Renal cortical epithelial cell (primary cell): ENCODE measurements at places on chromosomes 5 and 9. TPM values are rescaled to one million over a fixed set of nuclear protein-coding genes. Genes with fewer than 3 reads are reported as not detected.

DNA sequence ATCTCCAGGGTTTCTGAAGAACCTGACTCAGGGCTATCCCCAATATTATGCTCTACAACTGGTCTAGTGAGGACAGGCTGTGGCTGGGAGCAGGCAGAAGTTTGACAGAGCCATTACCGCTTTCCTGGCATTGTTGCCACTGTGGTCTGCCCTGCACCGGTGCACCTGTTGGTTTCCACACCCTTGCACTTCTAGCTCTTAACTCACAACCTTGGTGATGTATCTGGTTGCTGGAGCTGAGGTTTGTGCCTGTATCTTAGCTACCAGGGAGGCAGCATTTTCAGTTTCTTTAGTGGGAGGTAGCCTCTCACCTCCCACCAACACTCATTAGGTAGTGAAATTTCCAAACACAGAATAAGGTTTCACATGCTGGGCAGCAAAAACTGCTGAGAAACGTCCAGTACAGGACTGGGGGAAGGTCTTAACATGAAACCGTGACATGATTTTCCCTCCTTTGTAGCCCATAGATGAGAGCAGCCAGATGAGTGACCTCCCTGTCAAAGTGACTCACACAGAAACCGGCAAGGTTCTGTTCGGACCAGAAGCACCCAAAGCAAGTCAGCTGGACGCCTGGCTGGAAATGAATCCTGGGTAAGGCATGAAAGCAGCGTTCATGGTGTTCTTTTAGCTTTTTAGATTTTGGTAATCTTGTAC lies 57.7 kb downstream of the SMARCA2 start:
- DNase-seq: no peak

PCDHB10 gene
- total RNA-seq: 0.35 and 0.85 TPM in 2 replicates

- DNase-seq: no peak
Measured at GRCh38 chr5:14226992-14227391, 83.8 kb downstream of the TRIO start.

- DNase-seq: peak; percentile 13
Measured at GRCh38 chr9:86531273-86531970, 177.2 kb upstream of the TUT7 start.

INSL4 gene
- not detected in 2 replicates for total RNA-seq

GRCh38 chr5:114097570-114097969 lies 264.3 kb upstream of the KCNN2 start:
- no peak for DNase-seq

DNA sequence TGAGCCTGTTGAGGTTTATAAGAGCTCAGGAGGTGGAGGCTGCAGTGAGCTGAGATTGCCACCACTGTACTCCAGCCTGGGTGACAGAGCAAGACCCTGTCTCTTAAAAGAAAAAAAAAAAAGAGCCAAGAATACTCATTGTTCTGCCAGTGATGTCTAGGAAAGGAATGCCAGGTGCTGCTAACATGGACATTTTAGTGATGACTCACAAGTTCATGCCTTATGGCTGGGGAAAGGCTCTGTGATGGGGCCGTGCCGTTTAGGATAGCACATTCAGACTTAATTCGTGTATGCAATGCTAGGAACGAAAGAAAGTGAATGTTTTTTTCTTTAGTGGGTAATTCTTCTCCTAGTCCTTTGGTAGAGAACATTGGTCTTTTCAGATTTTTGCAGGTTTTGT lies 134.2 kb downstream of the ARHGAP26 start:
- DNase-seq: peak; percentile 87

GRCh38 chr5:27267209-27267824 lies 228.9 kb upstream of the CDH9 start:
- DNase-seq: no peak

DNA sequence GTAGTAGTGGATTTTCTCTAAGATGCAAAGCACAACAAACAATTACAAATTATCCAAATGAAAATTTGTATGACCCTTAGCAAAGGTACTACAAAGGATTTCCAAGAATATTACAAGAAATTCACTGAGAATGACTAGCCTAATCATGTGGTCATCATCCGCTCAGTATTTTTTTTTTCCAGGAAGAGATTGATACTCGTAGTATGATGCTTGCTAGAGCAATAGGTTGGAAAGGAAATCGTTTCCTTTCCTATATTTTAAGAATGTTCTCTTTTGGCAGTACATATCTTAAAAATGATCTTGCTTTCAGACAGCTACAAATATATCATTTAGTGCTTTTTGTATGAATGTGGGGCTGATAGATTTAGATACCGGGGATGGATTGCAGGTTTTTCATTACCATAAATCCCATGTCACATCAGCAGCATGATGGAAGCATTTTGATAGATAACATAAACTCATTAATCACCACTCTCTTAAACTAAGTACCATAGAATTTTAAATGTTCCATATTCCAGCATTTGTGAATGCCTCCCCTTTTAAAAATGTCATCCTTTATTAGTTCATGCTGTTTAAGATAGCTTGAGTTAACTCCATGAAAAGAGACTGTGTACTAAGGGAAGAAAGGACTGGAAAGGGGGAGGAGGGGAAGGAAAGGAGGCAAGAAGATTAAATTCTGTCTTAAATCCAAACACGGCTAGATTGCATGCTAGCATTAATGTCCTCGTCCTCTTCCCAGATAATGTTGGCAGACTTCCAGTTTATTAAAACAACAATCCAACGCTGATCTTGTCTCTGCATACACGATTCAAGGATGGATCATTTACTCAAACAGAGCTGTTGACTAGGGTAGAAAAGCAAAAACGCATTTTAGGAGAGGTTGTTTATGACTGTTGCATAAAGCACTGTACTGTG lies 311.7 kb upstream of the ZNF608 start:
- DNase-seq: no peak

DNA sequence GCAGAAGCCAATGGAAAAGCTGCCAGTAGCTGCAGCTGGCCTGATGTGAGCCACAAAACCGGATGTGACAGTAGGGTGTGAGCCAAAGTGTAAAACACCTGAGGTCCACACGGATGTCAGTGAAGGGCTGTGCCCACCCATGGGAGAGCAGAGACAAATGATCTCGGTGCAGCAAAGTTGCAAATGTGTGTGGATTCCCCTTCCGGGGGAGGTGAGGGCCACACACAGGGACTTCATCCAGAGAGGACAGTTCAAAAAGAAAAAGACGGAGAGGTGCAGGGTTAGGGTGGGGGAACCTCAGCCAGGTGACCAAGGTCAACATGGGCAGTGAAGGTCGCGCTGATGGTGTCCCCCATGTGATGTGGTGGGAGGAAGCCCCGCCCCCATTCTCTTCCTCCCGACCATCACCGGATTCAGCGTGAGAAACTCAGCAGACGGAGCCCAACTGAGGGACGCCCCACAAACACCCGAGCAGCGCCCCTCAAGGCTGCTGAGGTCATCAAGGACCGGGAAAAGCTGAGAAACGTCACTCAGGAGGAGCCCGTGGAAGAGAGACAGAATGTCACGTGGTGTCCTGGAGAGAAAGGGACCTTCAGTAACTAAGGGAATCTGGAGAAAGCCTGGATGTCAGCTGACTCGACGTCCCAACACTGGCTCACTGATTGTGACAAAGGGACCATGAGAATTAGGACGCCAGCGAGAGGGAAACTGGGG lies 11.4 kb upstream of the PTGDS start:
- no peak for DNase-seq

GRCh38 chr5:51632793-51633192 lies 249.5 kb downstream of the ISL1 start:
- no peak for DNase-seq

- no peak for DNase-seq
Measured at GRCh38 chr5:135395451-135395850, 3.6 kb downstream of the MACROH2A1 start.

- DNase-seq: no peak
Measured at GRCh38 chr5:125227333-125228095, 481.1 kb upstream of the ZNF608 start.

- peak; percentile 38 for DNase-seq
Measured at GRCh38 chr9:87063871-87064270, 116.6 kb upstream of the GAS1 start.

PDZD2 gene
- 6.6 and 14.2 TPM in 2 replicates for total RNA-seq

DNA sequence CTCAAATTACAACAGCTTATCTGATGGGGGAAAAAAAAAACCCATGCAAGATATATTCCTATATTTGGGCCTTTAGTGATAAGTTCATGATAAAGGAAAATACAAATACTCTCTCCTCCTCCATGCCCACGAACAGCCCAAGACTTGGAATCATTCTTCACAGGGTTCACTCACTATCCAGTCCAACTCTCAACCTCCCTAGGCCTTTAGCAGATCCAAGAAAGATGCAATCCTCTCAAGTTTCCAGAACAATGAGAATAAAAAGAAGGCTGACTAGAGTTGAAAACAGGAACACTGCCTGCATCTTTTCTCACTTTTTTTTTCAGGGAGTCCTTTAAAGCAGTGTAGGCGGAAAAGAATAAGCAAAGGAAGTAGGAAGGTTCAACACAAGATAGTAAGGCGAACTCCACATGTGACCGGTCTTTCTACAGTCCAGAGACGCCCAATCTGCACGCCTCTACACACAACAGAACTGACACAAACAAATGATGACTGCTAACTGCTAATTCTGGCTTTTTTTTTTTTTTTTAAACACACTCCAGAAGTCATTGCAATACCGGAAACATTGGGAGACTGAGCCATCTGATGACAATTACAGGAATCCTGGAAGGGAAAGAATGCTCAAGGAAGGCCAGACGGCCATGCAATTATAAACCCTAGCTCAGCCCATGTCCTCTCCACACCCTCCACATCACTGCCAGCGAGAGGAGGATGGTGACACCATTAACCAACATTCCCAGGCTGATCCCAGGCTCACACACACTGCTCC lies 75.4 kb downstream of the BNC2 start:
- no peak for DNase-seq

DNA sequence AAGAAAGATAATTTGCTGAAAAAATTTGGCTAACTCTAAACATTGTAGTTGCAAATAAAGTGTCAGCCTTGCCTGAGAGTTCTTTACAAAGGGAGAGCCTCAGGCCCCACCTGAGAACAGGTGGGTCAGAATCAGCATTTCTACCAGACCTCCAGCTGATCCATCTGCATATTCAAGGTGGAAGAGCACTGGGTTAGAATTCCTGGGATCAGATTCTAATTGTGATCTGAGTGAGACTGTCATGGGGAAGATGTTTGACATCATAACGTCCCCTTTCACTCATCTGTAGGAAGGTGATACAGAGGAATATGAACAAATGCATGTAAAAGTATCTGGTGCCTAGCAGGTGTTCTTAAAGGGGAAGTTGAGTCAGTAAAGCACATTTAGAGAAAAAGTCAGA lies 54.6 kb downstream of the FBXL7 start:
- no peak for DNase-seq

- no peak for DNase-seq
Measured at GRCh38 chr9:134210511-134210907, 46.1 kb upstream of the RNU6ATAC start.

SIT1 gene
- total RNA-seq: not detected in 2 replicates

OTULINL gene
- 0.94 and 1.0 TPM in 2 replicates for total RNA-seq

DNA sequence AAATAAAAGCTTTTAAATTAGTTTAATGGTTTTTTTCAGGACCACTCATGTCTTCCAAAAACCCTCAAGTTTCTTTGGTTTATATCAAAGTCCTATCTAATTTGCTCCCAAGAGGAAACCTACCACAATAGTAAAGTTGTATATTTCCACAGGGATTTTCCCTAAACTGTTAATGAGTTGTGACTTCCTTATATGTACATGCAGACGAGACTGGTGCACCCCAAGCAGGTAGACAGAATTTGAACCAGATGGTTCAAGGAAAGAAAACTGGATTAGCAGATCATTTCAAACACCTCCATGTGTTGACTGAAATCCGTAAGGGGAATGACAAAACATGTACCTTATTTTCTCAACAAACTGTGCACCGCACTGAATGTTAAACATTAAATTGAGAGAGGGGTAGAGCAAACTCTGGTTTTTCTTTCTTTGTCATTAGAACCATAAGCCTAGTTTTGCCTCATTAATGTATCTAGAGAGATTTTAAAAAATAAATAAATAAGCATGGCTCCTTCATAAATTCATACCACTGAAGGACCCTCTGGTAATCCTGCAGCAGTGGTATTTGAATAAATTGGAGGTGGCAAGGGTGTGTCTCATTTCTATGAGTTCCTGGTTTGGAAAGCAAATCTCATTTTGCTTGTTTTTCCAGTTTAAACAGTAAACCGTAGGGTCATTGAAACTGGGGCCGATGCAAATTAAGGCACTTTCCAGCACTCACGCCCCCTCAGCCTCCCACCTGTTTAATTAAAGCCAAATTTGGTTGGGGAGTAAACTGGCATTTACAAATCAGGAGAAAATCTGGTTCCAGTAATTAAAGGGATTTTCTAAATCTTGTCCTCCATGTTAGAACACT lies 51.1 kb downstream of the ENC1 start:
- peak; percentile 38 for DNase-seq

DNA sequence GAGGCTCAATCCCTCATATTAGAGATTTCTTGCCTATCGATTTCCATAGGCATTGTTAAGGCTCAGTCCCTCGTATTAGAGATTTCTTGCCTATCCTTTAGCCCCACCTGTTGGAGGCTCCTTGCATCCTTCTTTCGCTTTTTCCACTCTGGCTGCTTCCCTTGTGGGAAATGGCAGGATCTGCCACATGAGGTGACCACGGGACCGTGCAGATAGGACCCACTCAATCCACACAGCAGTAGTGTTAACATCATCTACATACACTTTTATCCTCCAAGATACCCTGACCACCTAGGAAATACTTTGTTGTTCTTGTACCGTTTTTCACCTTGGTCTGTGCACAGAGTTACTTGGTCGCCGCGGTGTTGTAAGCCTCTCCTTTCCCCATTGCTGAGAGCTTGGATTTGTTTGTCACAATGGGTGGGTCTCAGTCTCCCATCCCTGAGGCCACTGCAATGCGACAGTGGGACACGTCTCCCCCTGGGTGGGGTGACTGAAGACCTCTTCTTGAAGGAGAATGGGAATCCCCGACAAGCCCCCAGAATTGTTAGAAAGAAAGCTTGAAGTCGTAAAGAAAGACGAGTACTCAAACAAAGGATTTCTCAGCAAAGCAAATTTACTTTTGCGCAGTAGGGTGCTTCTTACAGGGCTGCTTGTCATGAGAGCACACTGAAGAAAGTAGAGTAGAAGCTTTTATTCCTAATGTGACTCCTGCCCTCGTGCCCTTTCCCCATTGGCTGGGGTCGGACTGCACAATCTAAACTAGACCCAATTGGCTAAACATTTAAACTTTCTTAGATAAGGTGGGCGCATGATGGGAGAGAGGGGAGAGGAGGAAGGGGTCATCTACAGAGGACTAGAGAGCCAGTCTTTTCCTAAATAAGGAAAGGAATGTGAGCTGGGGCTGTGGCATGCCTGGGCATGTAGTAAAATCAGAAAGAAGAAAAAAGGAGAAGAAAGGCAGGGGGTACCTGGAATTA lies 19.8 kb downstream of the IFT74 start:
- peak; percentile 34 for DNase-seq

DNA sequence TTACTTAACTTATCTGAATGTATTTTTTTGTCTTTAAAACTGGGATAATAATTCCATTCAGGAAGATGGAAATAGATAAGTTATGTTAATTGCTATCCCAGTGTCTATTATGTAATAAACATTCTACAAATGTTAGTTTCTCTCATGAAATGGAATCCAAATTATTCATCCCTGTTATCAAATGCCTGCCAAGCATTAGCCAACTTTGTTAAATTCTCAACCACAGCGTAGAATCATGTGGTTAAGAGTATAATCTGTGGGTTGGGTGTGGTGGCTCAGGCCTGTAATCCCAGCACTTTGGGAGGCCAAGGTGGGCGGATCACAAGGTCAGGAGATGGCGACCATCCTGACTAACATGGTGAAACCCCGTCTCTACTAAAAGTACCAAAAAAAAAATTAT lies 912.9 kb upstream of the SEMA6A start:
- DNase-seq: no peak

SCGB3A2 gene
- total RNA-seq: not detected in 2 replicates

- DNase-seq: no peak
Measured at GRCh38 chr5:131194725-131195124, 24.0 kb downstream of the LYRM7 start.

- DNase-seq: no peak
Measured at GRCh38 chr5:31768046-31768445, 129.1 kb downstream of the PDZD2 start.

DDX46 gene
- 12.7 and 39.0 TPM in 2 replicates for total RNA-seq

CARTPT gene
- not detected in 2 replicates for total RNA-seq
